ENCODE measurements at places on chromosomes 5 and 9.

DNA sequence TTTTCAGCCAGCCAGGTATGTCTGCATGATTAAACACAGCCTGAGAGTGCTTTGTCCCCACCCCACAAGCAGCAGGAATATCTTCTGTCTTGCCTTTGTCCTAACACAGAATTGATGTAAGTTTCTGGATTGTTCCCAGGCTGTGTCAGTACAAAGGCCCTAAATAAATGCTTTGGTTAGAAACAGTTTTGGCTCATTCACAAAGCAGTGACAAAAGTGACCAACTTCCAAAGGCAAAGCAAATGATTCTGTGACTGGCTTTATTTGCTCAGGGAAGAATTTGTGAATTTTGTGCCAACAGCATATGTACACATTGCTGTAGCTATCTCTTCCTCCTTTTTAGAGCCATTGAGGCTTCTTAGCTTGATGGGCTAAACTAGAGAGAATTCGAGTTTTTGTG is 133.7 kb downstream of the PLPPR1 start:
- no peak for DNase-seq

DNA sequence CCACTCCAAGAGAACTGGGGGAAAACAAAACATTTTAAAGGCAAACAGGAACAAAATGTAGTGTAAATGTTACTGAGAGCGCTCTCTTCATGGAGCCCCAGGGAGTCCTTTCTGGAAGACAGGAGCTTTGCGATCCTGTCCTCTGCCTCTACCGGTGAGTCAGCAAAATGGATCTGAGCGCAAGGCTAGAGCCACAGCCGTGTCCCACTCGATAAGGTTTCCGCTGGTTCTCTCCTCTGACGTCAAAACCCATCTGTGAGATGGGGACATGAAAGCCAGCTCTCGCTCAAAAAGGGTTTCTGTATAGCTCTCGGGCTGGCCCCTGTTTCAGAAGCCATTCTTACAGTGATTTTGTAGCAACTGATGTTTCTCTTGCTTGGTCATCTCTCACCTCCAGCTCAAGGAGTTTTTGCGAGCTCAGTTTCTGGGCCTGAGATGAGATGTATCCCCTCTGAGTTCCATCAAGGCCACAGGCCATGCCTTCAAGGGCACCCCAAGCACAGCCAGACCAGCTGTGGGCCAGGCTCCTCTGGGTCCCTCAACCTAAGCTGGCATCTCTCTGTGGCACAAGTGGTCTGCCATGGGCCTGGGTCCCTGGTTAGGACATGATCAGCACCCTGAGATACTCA is 101.6 kb downstream of the FSTL4 start:
- DNase-seq, result no peak

GRCh38 chr5:72597456-72597948 is 90.3 kb upstream of the ZNF366 start:
- DNase-seq, result no peak

DNA sequence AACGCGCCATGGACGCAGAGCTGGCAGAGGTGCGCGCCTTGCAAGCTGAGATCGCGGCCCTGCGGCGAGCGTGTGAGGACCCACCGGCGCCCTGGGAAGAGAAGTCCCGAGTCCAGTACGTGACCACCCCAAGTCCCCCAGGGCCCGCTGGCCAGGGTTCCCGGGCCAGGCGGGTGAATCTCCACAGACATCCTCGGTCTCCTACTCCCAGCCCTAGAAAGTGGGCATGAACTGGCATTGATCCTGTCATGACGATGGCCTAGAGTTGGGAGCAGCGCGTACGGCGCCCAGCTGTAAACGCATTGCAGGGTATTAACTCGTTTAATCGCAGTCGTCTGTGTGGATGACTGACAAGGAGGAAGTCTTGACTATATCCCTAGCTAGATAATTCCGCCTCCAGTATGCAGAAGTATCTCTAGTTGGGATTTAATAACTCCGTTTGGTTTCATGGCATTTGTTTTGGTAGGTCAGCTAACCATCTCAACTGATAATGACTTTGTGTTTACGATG is 293 bp downstream of the CENPP start:
- no peak for DNase-seq
